Colonic mucosa (tissue), 4 donors: ENCODE measurements at places on chromosomes 12 and 14. TPM values are rescaled to one million over a fixed set of nuclear protein-coding genes. Genes with fewer than 3 reads are reported as not detected.
A peak's percentile ranks its signal among the peaks of the same experiment; 100 is the strongest.

Gene CEBPE
- total RNA-seq, result not detected

Gene RD3L
- total RNA-seq, result not detected

GRCh38 chr12:98418357-98419075, 96.9 kb upstream of the TMPO start:
- no peak overlapping the region for H3K4me3 ChIP-seq
- peak; percentile 93 for DNase-seq
- peak overlapping the region; percentile 32 for H3K27ac ChIP-seq
- H3K27me3 ChIP-seq, result no peaks in the 10 kb centered on the region
- H3K36me3 ChIP-seq, result no peaks in the 10 kb centered on the region

- H3K36me3 ChIP-seq, result no peaks in the 10 kb centered on the region
- no peaks in the 10 kb centered on the region for H3K27me3 ChIP-seq
- H3K27ac ChIP-seq, result peak within 1 kb of the TSS; percentile 89
- peaks cover 9% of the 10 kb centered on the region for H3K4me1 ChIP-seq
- H3K4me3 ChIP-seq, result peak within 1 kb of the TSS; percentile 53
- peak; percentile 85 for DNase-seq
Observed at GRCh38 chr14:21098076-21098891, at the start of gene ZNF219. TSS of gene ZNF219 (minus strand) at chr14:21098655. CDS start at chr14:21093591, 5,064 bp downstream.

Gene GAS2L3
- total RNA-seq, result 56.0 TPM

- no peak overlapping the region for H3K27ac ChIP-seq
- no peaks in the 10 kb centered on the region for H3K27me3 ChIP-seq
- H3K4me3 ChIP-seq, result no peak overlapping the region
- no peaks in the 10 kb centered on the region for H3K4me1 ChIP-seq
- no peaks in the 10 kb centered on the region for H3K36me3 ChIP-seq
Observed at GRCh38 chr14:29815016-29815674, 112.5 kb downstream of the PRKD1 start.

DNA sequence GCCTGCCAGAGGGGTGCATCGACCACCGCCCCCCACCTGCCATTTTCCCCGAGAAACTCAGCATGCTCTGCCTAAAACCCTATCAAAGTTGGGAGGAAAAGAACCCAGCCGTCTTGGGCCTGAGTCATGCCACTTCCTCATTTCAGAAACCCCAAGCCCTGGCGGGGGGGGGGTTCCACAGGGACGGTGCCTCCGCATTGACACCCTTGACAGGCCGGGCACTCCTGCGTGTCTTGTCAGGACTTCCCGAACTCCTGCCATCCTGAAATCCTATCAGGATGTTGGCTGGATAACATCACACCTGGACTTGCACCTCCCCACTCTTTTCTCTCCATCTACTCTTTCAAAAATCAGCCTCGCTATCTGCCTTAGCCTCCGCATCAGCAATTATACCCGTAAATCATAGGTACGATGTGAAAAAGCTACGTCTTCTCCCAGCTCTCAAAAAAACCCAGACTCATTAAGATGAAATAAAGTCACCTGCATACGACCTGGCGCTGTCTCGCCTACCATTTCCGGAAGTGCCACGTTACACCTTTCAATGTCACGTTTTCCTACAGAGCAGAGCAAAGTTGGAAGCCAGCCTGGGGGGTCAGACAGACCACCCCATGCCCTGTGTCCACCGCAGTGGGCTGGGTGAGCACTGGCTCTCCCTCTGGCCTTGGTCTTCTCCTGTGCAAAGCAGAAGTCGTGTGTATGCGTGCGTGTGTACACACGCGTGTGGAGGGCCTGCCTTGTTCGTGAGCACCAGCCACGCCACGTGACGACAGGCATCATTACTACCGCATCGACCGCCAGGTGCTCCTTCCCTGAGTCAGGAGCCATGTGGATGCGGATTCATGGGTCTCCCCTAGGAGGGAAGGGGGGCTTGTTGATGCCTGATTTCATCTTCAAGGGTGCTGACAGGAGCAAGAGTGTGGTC, 96.7 kb downstream of the RFLNA start:
- peaks cover 5% of the 10 kb centered on the region for H3K36me3 ChIP-seq
- H3K27ac ChIP-seq, result peak overlapping the region; percentile 87
- H3K27me3 ChIP-seq, result no peaks in the 10 kb centered on the region
- no peak overlapping the region for H3K4me3 ChIP-seq
- peaks cover 40% of the 10 kb centered on the region for H3K4me1 ChIP-seq
- peak; percentile 66 for DNase-seq

GRCh38 chr12:109020796-109021380, at the start of gene SVOP:
TSS of gene SVOP (minus strand) at chr12:109021068. CDS start at chr12:109020868, 200 bp downstream.
- no peak within 1 kb of the TSS for H3K27ac ChIP-seq
- no peaks in the 10 kb centered on the region for H3K36me3 ChIP-seq
- H3K4me3 ChIP-seq, result no peak within 1 kb of the TSS
- no peaks in the 10 kb centered on the region for H3K27me3 ChIP-seq
- no peaks in the 10 kb centered on the region for H3K4me1 ChIP-seq

Gene DPPA3
- total RNA-seq, result not detected

Gene TMCC3
- 77.4 TPM for total RNA-seq

DNA sequence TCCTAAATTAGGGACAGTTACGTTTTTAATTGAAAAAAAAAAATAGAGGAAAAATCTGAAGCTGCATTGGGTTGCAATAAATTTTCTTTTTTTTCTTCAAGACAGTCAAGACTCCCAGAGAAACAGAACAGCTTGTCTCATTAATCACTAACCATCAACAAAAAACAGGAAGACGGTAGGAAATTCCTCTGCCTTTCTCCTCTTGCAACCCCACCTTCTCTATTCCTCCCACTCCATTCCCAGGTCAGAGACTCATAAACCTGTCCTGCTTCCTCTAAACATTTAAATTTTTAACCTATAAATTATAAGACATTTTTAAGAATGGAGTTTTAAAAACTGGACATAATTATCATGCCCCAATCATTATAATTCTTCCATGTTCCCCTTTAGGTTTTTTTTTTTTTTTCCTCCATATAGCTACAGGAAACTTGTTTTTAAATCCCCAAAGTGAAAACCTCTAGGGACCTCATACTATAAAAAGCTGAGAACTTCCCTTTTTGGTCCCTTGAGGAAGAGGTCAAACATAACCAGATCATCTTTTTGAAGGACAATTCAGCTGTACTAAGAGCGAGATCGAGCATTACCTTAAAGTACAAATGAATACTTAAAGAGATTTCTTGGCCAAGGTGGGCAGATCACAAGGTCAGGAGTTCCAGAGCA, 36.0 kb downstream of the CPM start:
- no peaks in the 10 kb centered on the region for H3K4me1 ChIP-seq
- H3K27me3 ChIP-seq, result no peaks in the 10 kb centered on the region

Gene BMP4
- total RNA-seq, result 11.7 TPM

GRCh38 chr12:22255097-22255496, 79.4 kb downstream of the ST8SIA1 start:
- H3K27me3 ChIP-seq, result no peaks in the 10 kb centered on the region
- no peak for DNase-seq
- H3K4me1 ChIP-seq, result no peaks in the 10 kb centered on the region
- H3K4me3 ChIP-seq, result no peak overlapping the region
- no peaks in the 10 kb centered on the region for H3K36me3 ChIP-seq
- H3K27ac ChIP-seq, result no peak overlapping the region

GRCh38 chr12:101578417-101578816, 16.4 kb upstream of the MYBPC1 start:
- H3K4me1 ChIP-seq, result no peaks in the 10 kb centered on the region
- no peak for DNase-seq
- no peak overlapping the region for H3K4me3 ChIP-seq
- no peaks in the 10 kb centered on the region for H3K27me3 ChIP-seq

- no peaks in the 10 kb centered on the region for H3K27me3 ChIP-seq
- peaks cover 11% of the 10 kb centered on the region for H3K4me1 ChIP-seq
- H3K36me3 ChIP-seq, result no peaks in the 10 kb centered on the region
Observed at GRCh38 chr14:95460647-95461478, 55.6 kb downstream of the SYNE3 start.

GRCh38 chr12:27967551-27968054, 4.9 kb downstream of the PTHLH start:
- no peak overlapping the region for H3K4me3 ChIP-seq
- no peak overlapping the region for H3K27ac ChIP-seq
- peaks cover 41% of the 10 kb centered on the region for H3K27me3 ChIP-seq
- H3K4me1 ChIP-seq, result peaks cover 4% of the 10 kb centered on the region
- H3K36me3 ChIP-seq, result no peaks in the 10 kb centered on the region
